ENCODE measurements at places on chromosomes 5 and 9.

GRCh38 chr5:79396265-79396664 is 117.7 kb downstream of the HOMER1 start:
- DNase-seq, result no peak

GRCh38 chr9:87497604-87498045 is at the start of gene DAPK1:
Gene DAPK1 (plus strand): TSS chr9:87497867. CDS start chr9:87499078, 1,211 bp downstream.
- no peak for DNase-seq

DNA sequence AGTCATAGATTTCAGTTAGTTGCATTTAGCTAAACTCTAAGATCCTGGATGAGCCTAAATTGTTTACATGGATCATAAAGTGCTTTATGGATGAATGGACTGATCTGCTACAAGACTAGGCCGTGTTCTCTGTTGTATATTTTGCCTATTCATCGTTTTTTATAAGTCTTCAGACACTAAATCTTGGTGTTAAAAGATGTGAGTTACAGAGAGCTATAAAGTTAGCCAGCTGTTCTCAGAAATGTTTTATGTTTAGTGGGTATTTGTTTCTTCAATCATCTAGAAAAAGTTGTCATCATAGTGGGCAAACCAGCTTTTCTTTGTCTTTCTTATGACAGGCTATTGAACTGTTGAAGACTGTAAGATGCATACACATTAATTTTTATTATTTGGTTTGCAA is 585.8 kb upstream of the SEMA6A start:
- DNase-seq, result no peak

DNA sequence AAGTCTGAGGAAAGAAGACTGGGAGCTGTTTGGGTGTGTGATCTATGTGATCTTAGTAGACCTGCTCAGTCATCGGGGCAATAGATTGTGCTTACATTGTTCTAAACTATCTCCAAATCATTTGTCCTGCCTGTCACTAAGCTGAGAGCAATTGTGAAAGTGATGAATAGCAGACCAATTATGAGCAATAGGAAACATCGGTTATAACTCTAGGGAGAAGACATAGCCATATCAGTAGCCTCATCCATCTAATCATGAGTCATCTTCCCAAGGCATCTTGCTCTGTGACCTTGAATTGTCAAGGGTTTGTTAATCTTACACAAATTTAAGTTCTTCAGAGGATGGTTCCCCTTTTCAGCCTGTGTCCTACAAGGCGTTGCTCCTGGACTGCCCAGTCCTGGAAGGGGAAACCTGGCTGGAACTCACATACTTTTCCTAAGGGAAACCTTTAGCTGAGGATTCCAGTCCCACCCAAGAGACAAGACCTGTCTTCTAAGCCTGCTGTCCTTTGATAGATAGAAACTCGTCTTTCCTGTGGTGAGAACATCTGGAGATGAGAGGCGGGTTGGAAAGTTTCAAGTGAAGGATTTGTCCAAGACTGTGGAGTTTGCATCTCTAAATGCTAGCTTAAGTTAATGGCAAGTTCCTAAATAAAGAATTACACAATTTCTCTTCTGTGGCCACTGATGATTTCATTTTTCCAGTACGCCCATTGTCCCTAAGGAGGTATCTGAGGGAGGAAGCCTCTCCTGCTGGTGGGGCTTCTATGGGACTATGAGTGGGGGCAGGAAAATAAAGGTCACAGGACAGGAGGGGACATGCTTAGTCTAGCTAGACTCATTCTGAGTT is 53.9 kb upstream of the TRIM32 start:
- DNase-seq, result no peak

DNA sequence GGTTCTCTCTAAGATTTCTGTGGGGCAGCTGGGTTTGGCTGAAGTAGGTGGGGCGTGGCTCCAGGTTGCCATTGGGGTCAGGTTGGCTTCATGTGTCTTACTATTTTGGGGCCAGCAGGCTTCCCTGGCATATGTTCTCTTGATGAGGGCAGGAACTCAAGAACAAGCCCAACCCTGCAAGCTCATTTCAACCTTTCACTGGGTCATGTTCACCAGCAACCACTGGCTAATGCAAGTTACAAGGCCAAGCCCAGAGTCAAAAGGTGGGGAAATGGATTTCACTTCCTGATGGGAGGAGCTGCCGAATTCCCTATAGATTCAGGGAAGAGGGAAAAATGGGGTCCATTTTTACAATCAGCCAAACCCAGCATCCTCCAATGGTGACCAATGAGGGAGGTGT is 34.0 kb upstream of the HAND1 start:
- DNase-seq, result no peak

GRCh38 chr9:21070171-21070571 is 7.6 kb downstream of the IFNB1 start:
- no peak for DNase-seq

All from OCI-LY7 (cell line).